ENCODE measurements at places on chromosomes 4 and X.

DNA sequence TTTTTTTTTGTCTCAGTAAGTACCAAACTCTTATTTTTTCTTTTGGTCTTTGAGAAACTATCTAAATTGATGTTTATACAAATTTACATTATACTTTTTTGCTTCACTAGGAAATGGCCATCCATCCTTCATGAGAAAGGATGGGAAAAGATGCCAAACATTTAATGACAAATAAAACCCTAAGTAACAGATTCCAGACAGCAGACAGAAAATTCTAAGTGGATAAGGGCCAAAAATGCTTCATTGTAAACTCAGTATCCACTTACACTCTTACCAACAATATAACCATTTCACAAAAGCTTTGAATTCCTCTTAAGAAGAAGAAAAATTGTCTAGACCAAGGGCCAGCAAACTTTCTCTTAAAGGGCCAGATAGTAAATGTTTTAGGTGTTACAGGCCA, 3.5 kb downstream of the GUCY1B1 start:
- DNase-seq, result no peak

- no peak for DNase-seq
These were observed 21.7 kb upstream of the TBC1D8B start for GRCh38 chrX:106780664-106781377.

- peak; percentile 86 for DNase-seq
These were observed at the start of gene IKBKG for GRCh38 chrX:154547245-154548027. Gene IKBKG (plus strand): TSS chrX:154547620. CDS start chrX:154552003, 4,383 bp downstream.

- no peak for DNase-seq
These were observed 67.7 kb downstream of the TSC22D3 start for GRCh38 chrX:107707866-107708265.

- no peak for DNase-seq
These were observed 351 bp upstream of the SLC30A9 start for GRCh38 chr4:41989994-41990364.

- no peak for DNase-seq
These were observed 27.0 kb upstream of the PDGFC start for GRCh38 chr4:156998500-156999174.

- no peak for DNase-seq
These were observed 147.0 kb upstream of the CTSO start for GRCh38 chr4:156100651-156101050.

- no peak for DNase-seq
These were observed 49.5 kb upstream of the LNX1 start for GRCh38 chr4:53640576-53641453.

DNA sequence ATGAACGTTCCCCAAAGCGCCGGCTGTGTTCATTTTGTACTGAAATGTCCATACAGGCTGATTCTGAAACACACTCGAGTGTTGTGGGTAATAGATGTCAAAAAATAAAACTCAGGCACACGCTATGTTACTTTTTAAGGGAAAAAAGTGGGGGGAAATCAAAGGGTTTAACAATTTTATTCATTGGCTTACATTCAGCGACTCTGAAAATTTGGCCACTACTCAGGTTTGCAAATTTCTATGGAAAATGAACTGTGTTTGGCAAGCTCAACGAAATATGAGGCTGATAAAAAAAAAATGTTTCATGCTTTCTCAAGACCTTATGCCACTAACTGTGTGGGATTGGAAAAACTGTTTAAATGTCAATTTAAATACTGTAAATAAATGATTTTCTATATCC, 18.5 kb downstream of the AMELX start:
- no peak for DNase-seq

GRCh38 chr4:5711479-5712184, 631 bp downstream of the EVC start:
- no peak for DNase-seq

DNA sequence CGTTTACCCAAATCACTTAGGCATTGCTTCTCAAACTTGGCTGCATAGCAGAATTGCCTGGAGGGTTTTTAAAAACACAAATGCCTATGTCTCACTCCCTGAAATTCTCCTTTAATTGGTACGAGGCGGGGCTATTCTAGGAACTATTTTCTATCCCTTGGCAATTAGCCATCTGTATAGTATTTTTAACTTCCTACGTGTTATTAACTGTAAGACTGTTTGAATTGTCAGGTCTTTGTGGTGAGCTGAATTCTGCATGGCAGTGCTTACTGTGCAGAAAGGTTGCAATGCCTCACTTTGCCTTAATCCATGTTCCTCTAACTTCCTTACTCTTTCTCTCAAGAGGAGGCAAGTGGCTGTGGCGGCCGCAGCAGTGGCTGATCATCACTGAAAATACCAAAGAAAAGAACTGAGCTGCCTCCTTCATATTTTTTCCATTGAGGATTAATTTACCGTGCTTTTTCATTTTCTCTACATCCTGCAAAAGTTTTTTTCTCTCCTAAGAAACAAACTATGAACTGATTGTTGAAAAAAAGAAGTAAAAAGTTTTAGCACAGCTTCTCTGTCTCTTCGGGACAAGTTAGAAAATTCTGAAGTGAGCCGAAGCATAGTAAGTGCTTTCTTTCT, at the start of gene SHROOM3:
Gene SHROOM3, plus strand, starts transcription at position 329 of the 627 bp plus-strand sequence. CDS start 824 bp downstream, outside the sequence.
- DNase-seq, result no peak

DNA sequence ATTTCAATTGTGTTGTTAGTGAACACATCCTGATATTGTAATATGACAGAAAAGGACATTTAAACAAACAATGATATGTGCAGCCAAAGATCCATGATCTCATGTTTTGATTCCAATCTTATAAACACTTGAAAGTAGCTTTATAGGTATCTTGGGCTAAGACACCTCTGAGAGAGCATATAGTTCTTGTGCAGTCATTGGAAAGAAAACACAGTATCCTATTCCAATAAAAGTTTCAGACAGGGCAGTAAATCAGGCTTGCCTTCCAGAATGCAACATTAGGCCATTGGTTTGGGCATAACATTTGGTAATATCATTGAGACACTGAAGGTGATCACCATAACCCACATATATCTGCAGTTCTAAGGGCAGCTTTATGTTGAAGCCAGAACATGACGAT, 188.3 kb upstream of the HCCS start:
- DNase-seq, result no peak

- no peak for DNase-seq
These were observed 296.0 kb upstream of the SFRP2 start for GRCh38 chr4:154084864-154085263.

DNA sequence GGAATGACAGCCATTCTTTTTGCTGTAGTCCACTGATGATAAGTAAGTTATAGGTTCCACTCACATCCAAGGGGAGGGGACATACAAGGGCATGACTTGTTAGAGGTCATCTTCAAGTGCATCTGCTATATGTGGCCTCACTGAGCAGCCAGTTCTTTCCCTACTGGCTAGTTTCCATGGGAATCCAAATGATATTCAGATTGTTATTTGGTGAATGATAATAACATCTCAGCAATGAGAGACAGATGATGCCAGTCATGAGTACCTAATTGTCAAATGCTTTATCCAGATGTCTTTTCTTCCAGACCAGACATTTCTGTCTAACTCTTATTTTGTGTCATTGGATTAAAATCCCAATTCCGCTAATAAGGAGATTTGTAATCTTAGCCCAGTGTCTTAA, 460.4 kb upstream of the BOD1L1 start:
- no peak for DNase-seq

- no peak for DNase-seq
These were observed 234.9 kb upstream of the GPC4 start for GRCh38 chrX:133650239-133650638.

DNA sequence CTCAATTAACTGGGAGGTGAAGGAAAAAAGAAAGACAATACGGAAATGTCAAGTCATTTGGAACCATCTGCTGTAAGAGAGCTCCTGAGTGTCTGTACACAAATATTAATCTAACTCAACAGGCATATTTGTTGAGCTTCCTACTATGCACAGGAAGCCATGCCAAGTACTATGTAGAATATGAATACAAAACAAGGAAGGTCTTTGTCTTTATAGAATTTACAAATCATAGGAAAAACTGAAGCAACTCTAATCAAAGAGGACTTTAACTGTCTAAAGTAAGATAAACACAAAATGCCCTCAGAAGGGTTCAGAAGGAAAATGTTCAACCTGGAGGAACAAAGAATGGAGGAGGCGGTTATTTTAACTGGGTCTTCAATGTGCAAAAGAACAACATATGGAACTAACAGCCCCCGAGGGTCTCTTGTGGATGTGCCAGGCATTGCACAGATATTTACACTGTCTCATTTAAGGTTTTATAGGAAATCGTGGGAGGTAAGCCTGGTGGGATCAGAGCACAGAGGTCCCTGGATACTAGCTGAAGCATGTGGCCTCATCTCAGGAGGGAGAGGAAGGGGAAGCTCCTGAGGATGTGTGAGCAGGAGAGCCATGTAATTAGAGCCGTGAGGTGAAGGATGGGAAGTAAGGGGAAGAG, 5.8 kb downstream of the FAM114A1 start:
- DNase-seq, result no peak

GRCh38 chrX:25131055-25131454, 115.3 kb upstream of the ARX start:
- no peak for DNase-seq

- DNase-seq, result no peak
These were observed 390.3 kb downstream of the SH2D1A start for GRCh38 chrX:124736553-124737270.

DNA sequence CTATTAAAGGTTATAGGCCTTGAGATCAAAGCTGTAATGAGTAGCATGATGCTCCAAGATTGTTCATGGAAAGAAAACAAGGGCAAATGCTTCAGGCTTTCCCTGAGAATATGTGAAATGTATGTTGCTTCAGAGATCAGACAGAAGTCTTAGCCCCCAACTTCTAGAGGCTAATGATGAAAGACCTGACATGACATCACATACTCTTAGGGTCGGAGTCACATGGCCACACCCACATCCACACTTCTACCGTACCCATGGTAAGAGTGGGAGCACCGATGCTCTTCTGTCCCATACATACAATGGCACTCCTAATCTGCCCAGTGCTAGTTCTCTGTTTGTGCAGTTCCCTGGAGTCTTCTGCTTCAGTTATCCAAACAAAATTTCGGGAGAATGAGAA, 111.9 kb upstream of the ACSL4 start:
- no peak for DNase-seq

- DNase-seq, result no peak
These were observed 145.4 kb downstream of the CPEB2 start for GRCh38 chr4:15147714-15148113.

- no peak for DNase-seq
These were observed 88.0 kb upstream of the RAPGEF2 start for GRCh38 chr4:159014859-159015258.

GRCh38 chr4:89363786-89364185, 56.2 kb upstream of the GPRIN3 start:
- DNase-seq, result no peak

DNA sequence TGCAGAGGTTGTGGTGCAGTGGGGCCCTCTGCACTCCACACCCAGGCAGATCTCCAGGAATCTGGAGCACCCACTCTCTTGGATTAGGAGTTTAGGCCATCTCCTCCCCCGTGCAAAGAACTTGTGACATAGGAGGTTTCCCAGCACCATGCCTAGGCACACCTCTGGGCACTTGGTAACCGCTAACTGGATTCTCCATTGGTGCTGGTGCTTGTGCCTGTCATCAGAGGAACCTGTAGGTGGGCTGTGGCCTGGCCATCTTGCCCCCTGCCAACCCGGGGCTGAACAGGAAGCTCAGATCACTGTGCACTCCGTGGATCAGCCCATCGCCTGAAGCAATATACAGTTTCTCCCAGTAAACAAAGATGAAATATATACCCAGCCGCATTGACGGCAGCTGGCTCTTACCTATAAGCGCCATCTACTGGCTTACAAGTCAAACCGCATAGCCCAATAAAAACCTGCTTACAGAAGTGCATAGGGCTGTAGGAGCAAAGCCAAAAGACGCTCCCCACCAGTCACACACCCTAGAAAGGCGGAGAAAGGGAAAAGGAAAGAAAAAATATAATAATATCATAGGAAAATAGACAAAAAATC, 19.1 kb upstream of the TEX13B start:
- DNase-seq, result no peak

- DNase-seq, result no peak
These were observed 1.6 kb upstream of the F8 start for GRCh38 chrX:155023907-155024833.

- no peak for DNase-seq
These were observed 84.7 kb upstream of the CBR4 start for GRCh38 chr4:169094656-169095231.

- no peak for DNase-seq
These were observed 343.5 kb downstream of the RAPGEF2 start for GRCh38 chr4:159446266-159446976.

DNA sequence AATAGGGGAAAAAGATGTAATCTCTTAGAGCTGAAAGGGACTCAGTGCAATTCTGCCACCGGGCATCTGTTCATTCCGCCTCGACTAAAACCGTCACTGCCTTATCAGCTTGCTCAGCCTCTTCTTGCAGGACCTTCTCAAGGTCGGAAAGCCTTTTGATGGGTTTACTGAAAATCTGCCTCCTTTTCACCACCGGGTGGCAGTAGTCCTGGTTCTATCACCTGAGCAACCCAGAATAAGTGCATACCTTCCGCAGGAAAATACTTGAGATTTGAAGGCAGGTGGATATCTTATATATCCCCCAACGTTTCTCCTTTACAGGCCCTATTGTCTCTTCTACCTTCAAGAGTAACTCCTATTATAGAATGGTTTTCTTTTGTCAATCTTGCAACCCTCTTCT, 103.4 kb upstream of the PAK3 start:
- no peak for DNase-seq

DNA sequence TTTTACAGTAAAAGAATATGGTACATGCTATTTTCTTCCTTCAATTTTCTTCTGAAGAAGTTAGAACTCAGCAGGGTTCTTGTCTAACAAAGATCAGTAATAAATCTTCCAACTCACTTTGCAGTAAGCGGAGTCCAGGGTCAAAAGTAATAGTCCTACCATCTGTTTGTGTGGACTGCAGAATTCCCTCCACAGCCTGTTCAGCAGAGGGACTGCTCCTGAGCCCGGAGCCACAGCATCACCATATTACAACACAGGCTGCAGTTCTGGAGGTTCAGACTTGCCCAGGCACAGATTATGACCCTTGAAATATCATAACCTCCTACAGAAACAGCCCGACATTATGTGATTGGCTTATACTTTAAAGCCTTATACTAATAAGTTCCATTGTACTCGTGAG, 10.3 kb downstream of the FHDC1 start:
- DNase-seq, result no peak

DNA sequence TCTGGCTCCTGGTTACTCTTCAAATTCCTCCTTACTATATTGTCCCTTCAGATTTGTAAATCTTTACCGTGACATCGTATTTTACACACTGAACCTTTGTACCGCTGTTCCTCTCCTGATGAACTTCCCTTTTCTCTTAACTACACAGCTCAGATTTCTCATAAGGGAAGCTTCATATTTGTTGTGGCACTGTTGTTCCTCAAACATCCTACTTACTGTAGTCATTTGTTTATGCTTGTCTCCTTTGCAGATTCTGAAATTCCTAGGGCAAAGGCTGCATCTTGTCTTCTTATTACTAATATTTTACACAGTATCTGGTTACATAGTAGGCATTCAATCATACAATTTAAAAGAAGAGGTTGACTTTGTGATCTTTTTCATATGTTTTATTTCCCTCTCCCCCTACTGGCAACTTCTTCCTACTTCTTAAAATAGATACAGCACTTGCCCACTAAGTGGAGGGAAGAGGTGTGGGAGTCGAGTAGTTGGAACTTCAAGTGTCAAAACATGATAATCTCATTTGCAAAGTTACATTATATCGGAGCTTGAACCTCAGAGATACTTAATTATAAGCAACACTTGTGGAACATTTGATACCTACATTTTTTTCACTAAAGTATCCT, 50.0 kb downstream of the TET2 start:
- no peak for DNase-seq
